ENCODE measurements at places on chromosomes 5 and 9.

- DNase-seq: no peak
Observed at GRCh38 chr5:19917588-19918122, 70.3 kb downstream of the CDH18 start.

DNA sequence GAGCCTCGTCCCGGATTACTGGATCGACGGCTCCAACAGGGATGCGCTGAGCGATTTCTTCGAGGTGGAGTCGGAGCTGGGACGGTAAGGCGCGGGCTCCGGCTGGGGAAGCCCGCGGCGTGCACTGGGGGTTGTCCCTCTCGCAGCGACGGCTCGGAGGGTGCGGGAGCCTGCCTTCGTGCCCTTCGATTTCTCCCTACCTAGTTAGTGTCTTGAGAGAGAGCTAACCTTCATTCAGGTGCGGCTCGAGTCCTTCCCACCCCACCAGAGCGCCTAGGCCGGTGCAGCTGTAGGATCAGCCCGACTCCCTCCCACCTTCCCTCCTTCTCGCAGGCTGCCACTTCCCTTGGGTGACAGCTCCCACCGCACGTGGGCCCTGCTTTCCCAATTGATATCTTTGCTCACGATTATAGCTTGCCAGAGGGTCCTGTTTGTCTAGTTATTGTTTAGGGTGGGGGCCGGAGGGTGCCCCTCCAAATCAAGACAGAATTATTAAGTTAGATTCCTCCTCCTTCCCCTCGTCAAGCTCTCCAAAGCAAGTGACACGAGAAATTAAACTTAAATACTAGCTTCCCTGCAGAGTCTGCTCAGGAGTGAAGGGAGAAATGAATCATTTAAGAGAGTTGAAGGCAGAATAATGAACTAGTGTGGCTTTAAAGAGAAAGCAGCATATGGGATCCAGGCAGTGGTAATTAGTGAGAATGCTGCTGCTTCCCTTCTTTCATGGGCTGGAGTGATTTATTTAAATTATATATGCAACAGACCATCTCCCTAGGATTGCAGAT lies 569 bp downstream of the CAMK4 start:
- peak; percentile 55 for DNase-seq

DNA sequence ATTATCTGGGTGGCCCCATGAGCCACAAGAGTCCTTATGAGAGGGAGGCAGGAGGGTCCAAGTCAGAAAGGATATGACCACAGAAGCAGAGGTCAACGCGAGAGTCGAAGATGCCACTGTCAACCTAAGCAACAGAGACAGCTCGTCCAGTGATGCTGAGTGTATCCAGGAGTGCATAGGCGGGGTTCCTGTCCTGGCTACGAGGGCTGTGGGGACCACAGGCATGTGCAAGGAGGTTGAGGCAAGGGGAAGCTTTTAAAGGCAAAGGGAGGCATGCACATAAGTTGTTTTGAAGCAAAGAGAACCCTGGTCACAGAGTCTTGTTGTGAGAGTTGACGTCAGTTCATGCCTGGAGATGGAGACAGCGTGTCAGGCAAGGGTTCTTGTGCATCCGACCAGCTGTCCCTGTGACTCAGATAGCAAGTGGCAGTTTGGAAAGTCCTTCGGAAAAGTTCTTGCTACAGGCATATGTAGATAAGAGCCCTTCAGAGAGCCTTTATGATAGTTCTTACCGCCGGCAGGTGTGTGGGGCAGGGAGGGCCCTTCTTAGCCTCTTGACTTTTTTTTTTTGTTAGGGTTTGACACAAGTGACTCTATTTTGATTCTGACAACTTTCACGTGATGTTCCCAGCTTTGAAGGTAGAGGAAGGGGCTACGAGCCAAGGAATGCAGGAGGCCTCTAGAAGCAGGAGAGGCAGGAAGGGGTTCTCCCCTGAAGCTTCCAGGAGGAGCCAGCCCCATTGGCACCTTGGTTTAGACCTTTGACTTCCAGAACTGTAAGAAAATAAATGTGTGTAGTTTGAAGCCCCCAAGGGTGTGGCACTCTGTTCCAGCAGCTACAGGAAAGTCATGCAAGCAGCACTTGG lies 66.0 kb upstream of the FCN1 start:
- DNase-seq: no peak

- DNase-seq: no peak
Observed at GRCh38 chr9:89739511-89739910, 134.7 kb downstream of the GADD45G start.

DNA sequence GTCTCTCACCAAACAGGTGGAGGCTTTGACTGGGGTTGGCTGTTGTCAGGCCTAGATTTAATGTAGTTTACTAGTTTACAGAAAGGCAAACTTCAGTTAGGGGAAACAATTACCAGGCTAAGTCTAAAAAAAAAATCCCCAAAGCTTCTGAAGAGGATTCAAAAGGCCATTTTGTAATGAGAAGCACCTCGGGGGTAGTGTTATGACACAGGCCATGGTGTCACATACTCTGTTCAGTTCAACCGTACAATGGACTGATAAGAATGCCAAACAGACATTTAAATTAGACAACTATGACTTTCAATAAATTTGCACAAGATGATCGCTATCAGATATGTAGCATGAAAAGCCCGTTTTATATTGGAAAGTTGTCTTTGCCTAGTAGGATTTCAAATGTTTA lies 120.1 kb upstream of the PCA3 start:
- DNase-seq: no peak

GRCh38 chr5:54186912-54187445 lies 123.4 kb downstream of the ARL15 start:
- DNase-seq: no peak

DNA sequence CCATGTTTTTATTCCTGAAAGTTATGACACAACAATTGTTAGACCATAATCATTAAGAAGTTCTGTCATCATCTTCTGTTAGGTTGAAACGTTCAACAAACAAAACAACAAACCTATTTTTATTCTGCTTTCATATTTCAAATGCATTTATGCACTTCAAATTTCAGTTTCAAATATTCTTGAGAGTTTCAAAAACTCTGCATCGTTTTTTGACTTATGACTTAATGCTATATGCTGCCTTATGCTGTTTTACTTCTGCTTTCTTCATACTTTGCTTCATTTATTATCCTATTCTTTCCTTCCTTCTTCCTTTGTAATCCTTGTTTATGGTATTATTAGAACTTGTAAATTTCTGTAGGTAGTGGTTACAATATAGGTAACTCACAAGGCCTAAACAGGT lies 95.0 kb downstream of the PCSK1 start:
- DNase-seq: no peak

DNA sequence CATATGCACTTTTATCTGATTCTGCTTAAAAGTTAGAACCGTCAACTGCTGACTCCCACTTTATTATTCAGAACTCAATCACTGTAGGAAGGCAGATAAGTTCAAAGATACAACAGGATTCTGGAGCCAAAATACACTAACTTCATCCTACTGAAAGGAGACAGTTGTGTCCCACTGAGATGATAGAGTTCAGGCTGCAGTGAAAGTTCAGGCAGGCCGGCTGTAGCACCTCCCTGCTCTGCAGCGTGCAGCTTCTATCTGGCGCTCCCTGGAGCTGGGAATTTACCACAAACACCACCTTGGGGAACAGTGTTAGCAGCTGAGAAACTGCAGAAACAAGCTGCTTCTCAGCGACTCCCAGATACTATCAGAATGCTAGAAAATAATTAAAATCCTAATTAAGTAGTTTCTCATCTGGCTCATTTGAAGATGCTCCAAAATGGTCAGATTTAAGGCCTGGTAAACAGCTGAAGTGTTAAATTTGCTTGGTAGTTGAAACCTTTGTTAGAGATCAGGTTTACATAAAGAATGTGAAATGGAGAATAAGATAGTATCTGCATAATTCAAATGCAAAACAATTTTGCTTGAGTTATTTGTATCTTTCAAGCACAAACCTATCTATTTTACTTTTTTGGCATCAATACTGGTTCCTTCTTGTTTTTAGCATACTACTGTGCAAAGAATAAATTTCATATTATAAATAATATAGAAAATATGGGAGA lies 52.3 kb upstream of the CNTLN start:
- DNase-seq: no peak

GRCh38 chr5:172336264-172336663 lies 52.7 kb upstream of the UBTD2 start:
- DNase-seq: no peak

DNA sequence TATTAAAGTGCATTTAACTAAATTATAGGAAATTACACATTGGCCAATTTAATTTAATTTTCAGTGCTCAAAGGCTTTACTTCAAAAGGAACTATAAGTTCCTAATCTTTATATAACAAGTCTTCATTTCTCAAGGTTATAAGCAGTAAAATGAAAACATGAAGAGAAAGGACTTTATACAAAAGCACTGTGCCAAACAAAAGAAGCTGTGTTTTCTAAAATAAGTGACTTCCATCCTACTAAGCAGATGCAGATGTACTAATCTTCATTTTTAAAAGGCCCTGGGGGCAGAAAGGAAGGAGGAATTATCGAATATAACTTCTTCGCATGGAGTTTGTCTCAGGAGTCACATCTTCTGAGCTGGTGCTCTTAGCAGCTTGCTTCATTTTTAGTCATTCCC lies 81.4 kb downstream of the SHC3 start:
- DNase-seq: no peak

DNA sequence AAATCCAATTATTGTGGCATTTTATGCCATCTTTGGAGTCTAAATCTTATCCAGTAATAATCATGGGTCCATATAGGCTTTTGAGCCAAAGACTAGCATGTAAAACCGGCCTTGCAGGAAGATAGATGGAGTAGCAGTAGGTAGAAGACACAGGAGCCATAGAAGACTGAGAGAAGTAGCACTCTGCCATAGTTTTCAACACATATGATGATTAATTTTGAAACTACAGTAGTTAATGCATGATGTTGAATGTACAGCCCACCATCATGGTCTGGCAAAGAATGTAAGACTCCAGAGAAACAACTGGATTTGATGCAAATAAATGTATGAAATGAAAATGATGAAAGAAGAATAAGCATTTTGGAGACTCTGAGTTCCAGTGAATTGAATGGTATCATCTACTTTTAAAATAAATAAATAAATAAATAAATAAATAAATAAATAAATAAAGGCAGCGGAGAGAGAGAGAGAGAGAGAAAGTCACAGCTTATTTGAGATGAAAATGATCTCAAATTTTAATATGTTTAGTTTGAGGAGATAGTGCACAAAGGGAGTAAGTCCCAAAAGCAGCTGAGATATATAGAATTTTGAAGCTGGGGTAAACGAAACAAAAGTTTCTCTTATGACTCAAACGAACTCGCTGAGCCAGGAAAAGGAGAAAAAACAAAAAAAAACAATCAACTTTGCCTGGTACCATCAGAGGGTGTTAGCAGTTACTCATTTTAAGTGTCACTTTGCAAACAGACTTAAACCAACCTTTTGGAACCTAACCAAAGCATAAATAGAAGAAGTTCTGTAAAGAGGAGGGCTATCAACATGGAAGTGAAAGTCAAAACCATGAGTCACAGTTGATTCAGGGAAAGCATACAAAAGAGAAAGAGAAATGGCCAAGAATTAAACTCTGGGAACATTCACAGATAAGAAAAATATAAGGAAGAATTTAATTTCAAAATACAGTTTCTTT lies 388.7 kb downstream of the CETN3 start:
- no peak for DNase-seq

- DNase-seq: peak; percentile 38
Observed at GRCh38 chr9:69421908-69422801, 97.1 kb downstream of the ENTREP1 start.

All from activated naive CD8-positive, alpha-beta T cell treated with anti-CD3 and anti-CD28 coated beads, Interleukin-2, amount 50 U/mL, for 24 hours (primary cell).